ENCODE measurements at places on chromosomes 5 and 9.

DNA sequence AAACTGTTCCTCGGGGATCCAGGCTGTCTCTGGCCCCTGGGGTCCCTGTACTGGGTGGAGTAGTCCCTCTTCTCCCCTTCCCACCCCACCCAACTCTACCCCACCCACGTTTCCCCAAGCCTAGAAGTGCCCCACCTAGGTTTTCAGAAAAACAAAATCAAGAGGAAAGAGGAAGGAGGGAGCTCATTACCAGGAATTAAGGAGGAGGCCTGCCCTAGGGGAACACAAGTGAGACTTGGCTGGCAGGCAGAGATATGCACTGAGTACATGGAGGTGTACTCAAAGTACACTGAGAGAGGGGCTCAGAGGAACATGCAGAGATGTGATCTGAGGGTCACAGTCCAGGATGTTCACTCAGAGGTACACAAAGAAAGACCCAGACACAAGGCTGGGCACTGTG lies 10.2 kb downstream of the AQP3 start:
- no peak for DNase-seq

DNA sequence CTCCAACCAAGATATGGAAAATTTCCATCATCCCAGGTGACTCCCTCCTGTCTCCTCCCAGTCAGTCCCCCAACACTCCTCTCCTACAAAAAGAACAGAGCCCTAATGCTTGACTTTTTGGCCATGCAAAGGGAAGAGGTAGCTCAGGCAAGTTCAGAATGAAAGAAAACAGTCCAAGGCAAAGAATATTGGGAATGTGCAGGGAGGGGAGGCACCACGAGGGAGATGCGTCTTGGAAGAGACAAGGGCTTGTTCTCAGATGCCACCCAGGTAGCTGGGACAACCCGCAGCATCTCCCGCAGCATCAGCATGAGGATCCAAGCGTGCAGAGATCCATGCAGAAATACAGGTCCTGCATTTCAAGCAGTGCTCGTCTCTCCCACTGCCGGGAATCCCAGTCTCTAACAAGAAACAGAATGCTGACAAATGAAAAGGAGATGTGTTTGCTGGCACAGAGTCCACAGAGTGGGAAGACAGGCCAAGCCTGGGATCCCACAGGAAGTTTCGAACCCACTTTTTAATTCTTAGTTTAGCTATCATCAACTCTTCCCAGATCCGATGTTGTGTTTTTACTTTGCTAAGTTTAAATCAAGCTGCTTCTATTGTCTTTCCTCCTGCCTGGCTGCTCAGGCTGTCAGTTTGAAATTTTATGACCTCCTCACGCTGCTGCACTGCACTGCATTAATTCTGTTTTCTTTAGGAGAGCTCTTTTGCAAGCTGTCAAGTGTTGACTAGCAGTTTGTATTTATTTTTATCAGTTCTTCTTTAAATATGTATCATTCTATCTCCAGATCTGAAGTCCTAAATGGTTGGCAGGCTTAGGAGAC lies 86.8 kb upstream of the OSMR start:
- DNase-seq: no peak

- no peak for DNase-seq
These were observed 499.4 kb downstream of the ELAVL2 start for GRCh38 chr9:23326597-23326996.

GRCh38 chr9:122087406-122088200 lies 5.5 kb downstream of the TTLL11 start:
- no peak for DNase-seq

DNA sequence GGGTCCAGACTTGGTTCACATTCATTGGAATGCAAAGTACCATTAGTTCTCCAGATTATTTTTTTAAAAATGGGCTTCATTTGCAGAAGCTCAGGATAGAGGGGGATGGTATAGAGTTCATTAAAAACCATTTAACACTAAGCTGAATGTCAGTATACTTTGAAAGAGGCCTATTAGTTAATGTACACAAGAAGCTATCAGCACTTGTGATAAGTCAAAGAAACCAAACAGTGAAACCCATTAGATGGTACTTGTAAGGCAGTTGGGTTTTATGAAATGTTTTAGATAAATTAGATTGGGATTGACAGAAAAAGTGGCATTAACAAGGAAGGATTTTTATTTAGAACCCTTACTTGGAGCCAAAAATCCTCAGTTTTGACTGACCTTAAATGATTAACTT lies 229.2 kb upstream of the MPDZ start:
- DNase-seq: no peak

GRCh38 chr9:121987314-121987713 lies 105.8 kb downstream of the TTLL11 start:
- no peak for DNase-seq

GRCh38 chr9:133421615-133422542 lies at the start of gene ADAMTS13:
TSS of gene ADAMTS13 (plus strand) at chr9:133422367. CDS start at chr9:133422444, 77 bp downstream.
- DNase-seq: no peak

- DNase-seq: no peak
These were observed 356.7 kb downstream of the NDUFS4 start for GRCh38 chr5:53917095-53917494.

DNA sequence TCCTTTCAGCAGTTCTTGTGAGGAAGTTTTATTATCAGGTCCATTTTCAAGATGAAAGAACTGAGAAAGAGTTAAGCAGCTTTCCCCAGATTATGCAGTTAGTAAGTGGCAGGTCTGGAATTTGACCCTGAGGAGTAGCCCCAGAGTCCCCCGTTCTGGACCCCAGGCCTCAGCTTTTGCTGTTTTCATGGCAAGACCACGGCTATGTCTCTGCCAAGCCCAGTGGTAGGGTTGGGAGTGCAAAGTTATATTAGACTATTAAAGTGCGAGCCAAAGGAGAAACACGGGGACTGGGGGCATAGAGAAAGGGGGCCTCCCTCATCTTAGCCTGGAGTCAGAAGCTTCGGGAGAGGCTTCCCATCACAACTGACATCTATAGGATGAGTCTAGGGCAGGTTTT lies 19.3 kb upstream of the ORM1 start:
- DNase-seq: no peak

GRCh38 chr5:113451797-113452196 lies 17.0 kb upstream of the TSSK1B start:
- DNase-seq: no peak

All from CD4-positive, alpha-beta T cell treated with Interleukin-6 at 100 ng/mL for 8 hours (primary cell).